ENCODE measurements at places on chromosomes 1 and 21.
A peak's percentile ranks its signal among the peaks of the same experiment; 100 is the strongest.

GRCh38 chr1:218656301-218657037 is 311.3 kb downstream of the TGFB2 start:
- no peak for DNase-seq

DNA sequence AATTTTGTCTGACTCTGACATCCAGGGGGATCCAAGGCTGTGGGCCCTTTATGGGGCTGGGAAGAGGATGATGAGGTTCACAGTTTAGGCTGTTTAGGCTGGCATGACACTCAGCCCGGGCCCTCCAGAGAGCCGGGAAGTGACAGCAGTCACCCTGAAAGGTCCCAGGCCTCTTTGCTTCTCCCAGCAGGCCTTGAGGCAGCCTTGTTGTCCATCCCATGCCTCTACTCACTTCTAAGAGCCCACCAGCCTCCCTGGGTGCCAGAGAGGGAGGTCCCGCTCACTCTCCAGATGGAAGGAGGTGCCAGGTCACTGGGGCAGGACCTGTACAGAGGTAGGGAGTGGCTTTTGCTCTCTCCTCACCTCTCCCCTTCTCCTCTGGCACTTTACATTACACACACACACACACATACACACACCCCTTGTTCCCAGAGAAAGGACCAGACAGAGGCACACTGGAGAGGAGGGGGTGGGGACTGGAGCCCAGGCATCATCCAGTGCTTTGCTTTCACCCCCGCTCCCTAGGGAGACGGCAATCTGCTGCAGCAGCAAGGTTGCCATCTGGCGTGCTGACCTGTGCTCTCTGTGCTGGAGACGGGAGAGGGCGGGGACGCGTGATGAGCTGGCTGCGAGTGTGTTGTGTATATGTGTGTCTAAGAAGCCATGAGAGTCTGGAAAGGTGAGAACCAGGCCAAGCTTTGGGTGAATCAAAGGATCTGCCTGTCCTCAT is 4.6 kb downstream of the KLHDC8A start:
- no peak for DNase-seq

DNA sequence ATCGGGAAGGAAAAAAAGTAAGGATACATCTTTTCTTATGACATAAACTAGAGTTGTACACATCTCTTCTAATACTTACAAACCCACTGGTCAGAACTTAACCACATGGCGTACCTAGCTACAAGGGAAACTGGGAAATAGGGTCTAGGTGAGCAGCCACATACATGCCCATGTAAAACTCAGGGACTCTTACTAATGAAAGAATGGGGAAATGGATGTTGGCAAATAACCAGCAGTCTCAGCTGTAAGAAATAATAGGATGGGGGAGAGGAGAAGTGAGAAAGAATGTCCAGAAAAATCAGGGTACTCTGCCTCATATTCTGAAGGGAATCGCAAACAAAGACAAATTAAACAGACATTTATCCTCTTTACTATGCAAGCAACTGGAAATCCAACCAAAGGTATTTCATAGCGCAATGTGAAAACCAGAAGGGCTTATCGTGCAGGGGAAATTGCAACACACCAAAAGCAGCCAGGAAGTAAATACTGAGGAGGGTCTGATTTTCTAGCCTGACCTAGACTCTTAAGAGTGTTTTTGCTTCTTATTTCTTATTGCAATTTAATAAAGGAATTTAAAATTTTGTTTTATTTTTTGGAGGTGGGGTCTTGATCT is 17.5 kb downstream of the GTF2B start:
- DNase-seq = no peak

- no peak for DNase-seq
Measured at GRCh38 chr21:41418956-41419680, 6.9 kb upstream of the MX1 start.

- no peak for DNase-seq
Measured at GRCh38 chr1:84010136-84010535, 11.2 kb upstream of the TTLL7 start.

- DNase-seq = peak; percentile 86
Measured at GRCh38 chr1:227234998-227235405, 83.3 kb downstream of the CDC42BPA start.

DNA sequence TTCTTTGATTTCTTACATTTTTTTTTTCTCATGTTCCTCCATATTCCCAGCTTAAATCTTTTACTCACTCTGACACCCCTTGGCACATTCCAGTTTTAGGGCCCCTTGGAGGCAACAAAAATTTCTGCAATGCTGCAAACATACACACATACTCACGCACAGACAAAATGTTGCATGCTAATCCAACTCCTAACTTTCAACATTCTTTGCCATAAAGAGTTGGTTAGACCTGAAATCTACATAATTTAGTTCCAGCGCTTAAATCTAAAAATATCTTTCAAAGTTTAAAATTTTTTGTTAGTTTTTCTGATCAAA is 103.9 kb downstream of the PTPN14 start:
- no peak for DNase-seq

DNA sequence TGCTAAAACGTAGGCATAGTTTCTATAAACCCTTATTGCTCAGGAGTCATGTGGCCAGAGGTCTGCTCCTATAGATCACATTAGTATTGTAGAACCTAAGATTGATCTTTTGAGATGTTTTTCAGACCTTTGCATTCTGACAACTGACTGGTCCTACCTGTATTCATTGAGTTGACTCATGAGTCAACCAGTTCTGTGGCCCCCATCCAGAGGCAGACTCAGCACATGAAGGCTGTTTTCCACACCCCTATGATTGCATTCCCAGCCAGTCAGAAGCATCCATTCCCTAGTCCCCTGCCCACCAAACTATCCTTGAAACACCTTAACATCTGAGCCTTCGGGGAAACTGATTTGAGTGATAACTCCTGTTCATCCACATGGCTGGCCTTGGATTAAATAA is 451.7 kb downstream of the SIPA1L2 start:
- no peak for DNase-seq

DNA sequence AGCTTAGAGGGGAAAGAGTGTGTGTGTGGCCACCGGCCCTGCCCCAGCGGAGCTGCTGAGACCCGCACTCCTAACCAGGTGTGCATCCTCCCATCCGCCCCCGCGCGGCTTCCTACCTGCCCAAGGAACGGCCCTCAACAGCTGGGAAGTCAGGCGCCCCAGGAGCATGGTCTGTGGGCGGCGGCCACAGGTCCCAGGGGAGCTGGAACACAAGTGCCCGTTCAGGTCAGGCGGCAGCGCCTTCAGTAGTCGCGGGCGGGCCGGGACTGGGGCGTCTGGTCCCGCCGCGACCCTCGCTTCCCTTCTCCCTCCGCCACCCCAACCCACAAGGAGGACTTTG is 448 bp downstream of the AURKAIP1 start:
- DNase-seq = peak; percentile 65

GRCh38 chr1:160171354-160171753 is 19.0 kb upstream of the CASQ1 start:
- no peak for DNase-seq

DNA sequence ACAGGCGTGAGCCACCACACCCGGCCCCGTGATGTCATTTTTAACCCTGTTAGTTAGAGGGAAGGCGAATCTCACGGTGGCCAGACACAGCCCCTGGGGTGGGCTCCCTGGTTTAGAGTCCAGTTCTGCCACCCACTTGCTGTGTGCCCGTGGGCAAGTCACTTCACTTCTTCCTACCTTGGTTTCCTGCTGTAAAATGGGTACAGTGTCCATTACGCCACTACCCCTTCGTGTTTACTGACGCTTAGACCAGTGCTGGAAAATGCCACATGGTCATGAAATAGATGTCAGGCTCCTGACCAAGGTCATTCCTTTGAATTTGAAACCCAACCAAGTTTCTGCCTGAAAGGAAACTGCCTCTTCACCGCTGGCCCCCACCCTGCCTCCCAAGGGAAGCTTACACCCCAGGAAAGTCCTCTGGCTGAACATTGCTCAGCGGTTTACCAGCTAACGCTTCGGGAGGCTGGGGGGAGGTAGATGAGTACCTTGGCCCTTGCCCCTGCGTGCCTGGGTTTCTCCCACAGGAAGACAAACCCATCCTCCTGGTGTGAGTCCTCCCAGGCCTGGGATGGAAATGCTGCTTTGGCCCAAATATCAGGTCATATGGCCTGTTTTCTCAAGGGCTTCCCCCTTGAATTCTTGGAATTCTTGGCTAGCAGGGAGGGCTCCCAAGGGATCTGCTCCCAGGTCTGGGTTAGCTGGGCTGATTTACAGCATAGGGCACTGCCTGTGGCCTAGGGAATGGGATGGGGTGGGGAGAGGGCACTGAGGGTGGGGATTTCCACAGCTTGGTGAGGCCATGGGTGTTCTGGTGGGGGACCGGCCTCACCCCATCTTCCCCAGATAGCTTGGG is 7.6 kb upstream of the AADACL4 start:
- DNase-seq = no peak

DNA sequence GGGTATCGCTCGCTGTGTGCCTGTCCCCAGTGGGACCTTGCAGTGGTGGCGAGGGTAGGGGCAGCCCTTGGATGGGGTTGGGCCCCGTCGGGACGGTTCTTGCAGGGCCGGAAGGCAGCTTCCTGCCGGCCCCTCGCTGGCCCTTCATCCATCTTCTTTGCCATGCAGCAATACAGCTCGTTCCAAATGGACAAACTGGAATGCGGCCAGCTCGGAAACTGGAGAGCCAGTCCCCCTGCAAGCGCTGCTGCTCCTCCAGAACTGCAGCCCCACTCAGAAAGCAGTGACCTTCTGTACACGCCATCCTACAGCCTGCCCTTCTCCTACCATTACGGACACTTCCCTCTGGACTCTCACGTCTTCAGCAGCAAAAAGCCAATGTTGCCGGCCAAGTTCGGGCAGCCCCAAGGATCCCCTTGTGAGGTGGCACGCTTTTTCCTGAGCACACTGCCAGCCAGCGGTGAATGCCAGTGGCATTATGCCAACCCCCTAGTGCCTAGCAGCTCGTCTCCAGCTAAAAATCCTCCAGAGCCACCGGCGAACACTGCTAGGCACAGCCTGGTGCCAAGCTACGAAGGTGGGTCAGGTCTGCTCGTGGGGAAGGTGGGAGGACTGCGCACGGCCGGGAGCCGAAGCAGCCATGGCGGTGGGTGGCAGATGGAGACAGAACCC is 45.8 kb downstream of the SIM2 start:
- no peak for DNase-seq

- no peak for DNase-seq
Measured at GRCh38 chr1:10835421-10835820, 39.0 kb upstream of the CASZ1 start.

- DNase-seq = no peak
Measured at GRCh38 chr1:13881385-13882088, 181.5 kb downstream of the PRDM2 start.

DNA sequence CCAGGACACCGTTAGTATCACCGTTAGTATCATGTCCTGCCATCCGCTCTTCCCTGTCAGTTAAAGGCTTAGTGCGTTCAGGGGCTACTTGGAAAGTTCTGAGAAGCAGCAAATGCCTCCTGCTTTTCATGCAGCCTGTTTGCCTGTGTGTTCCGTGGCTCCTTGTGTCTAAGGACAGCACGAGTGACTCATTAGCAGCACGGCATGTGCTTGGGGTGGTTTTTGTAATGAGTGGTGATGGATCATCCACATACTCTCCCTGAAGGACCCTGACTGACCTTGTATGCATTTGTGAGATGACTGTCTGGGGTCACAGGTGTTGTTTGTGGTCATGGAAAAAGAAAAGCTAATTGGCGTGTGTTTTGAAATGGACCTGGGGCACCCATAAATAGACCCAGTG is 221.9 kb downstream of the PBX1 start:
- DNase-seq = no peak

DNA sequence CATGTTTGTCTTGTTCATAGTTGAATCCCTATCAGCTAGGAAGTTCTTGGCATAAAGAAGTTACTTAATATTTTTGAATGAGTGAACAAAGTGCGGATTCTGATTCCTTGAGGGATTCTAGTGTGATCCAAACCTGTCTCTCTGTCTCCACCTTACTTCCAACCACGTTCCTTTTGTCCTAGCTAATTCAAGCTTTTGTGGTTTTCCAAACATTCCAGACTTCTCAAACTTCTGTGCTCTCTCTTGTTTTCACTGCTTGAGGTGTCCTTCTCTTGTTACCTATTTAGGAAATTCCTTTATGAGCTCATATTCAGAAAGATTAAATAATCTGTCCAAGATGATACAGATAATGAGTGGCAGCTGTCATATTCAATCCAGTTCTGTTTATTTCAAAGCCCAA is 353.2 kb downstream of the PTBP2 start:
- DNase-seq = no peak

GRCh38 chr1:64847666-64848065 is 102.8 kb downstream of the RAVER2 start:
- no peak for DNase-seq

DNA sequence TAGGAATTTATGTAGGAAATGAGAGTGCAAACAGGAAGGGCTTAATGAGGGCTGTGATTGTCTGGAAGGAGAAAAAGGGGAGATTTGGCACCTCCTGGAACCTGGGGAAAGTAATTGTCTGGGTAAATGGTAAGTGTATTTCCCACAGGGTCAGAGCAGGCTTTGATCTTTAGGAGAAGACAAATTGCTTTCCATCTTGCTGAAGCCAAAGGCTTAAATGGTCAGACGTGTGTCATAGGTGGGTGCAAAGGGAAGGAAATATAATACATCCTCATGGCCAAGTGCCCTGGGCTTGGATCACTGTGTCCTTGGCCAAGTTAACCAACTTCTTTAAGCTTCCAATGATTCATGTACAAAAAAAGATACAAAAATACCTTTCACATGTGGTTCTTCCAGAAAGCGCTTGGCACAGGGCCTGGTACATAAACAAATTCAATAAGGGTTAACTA is 1.3 kb upstream of the DUSP23 start:
- no peak for DNase-seq

DNA sequence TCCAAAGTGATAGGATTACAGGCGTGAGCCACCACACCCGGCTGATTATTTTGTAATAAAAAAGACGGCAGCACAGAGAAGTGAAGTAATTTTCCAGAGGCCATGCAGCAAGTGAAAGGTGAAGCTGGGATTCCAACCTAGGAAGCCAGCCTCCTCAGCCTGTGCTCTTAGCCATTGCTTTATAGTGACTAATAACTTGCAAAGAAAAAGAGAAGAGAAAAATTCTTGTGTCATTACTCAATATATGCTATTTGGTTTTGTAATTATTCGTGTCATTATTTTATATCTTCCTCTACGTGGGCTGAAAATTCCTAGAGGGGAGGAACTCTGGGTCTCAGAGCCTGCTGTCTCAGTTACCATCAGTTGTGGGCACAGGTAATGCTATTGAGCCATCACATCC is 1.6 kb upstream of the IER5 start:
- no peak for DNase-seq

- DNase-seq = peak; percentile 70
Measured at GRCh38 chr1:246117066-246117791, 389.9 kb downstream of the SMYD3 start.

GRCh38 chr1:111203681-111204200 is 3.3 kb upstream of the DENND2D start:
- no peak for DNase-seq

DNA sequence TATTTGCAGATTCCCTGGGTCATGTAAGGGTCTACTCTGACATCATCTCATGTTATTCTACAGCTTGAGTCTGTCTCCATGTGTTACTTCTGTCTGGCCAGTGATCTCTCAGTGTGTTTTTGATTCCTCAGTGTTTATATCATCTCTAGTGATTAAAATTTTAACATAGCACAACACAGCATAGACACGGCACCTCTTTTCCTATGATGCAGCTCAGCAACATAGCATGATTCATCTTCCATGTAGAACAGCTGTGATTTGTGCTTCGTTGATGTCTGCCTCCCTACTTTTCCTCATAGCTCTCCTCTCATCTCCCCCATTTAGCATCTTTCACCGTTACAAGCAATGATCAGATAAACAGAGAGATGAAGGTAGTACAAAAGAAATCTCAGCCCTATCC is 163.9 kb upstream of the DPT start:
- DNase-seq = no peak

- DNase-seq = no peak
Measured at GRCh38 chr1:198880818-198881597, 242.2 kb downstream of the PTPRC start.

GRCh38 chr1:151003180-151003579 is 3.5 kb downstream of the MINDY1 start:
- no peak for DNase-seq
